Glutamatergic neuron (in vitro differentiated cells): ENCODE measurements at places on chromosomes 2 and 18. TPM values are rescaled to one million over a fixed set of nuclear protein-coding genes. Genes with fewer than 3 reads are reported as not detected.

DNA sequence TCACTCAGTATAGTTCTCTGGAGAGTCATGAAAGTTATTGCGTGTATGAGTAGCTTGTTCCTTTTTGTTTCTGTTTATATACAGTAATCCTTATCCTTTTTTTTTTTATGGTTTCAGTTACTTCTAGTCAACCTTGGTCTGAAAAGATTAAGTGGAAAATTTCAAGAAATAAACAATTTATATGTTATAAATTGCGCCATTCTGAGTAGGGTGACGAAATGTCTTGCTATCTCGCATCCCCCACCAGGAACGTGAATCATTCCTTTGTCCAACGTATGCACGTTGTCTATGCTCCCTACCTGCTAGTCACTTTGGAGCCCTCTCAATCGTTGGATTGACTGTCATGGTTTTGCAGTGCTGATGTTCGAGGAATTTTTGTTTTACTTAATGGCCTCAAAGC lies 60.4 kb downstream of the FAM117B start:
- no peak for DNase-seq

DNA sequence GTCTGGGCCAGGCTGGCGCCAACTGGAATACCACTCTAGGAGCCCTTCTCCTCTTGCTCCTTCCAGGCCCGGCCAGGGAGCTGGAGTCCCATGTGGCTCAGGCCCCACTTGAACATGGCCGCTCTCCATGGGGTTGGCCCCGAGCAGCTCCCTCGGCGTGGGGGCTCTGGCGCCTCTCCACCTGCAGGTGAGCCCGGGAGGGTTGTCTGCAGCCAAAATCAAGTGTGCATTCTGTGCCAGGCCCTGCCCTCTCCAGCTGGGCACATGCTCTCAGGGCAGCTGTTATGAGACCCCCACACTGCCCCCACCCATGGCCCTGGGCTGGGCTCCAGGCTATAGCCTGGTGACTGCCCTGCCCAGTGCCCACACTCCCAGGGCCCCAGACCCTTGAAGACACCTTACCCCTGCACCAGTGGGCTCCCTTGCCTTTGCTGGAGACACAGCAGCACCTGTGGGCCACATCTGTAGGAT lies 45.8 kb upstream of the HS6ST1 start:
- no peak for DNase-seq

GRCh38 chr2:71043531-71044407 lies 24.7 kb upstream of the NAGK start:
- DNase-seq = no peak

- no peak for DNase-seq
These were observed 98.6 kb downstream of the CALCRL start for GRCh38 chr2:187349326-187349944.

DNA sequence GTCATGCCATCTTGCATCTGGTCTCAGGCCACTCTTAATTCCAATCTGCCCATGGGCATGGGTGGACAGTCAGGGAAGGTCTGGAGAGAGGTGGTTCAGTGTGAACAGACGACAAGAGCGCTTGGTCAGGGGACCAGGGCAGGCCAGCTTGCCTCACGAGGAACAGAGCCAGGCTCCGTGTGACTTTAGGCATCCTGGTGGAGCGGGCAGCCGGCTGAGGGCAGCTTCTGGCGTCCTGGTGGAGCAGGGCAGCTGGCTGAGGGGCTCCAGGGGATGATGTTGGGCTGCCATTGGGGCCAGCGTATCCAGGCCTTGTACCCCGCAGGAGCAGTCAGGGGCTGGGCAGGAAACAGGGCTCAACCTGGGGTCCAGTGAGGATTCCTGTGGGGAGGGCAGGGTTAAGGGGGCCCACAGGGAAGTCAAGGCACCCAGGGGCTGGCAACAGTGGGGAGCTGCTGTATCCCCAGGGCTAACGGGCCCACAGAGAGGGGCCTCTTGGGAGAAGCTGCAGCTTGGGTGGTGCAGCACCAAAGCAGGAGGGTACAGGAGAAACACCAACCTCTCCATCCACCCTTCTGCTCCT lies 197.9 kb upstream of the TWIST2 start:
- no peak for DNase-seq

DNA sequence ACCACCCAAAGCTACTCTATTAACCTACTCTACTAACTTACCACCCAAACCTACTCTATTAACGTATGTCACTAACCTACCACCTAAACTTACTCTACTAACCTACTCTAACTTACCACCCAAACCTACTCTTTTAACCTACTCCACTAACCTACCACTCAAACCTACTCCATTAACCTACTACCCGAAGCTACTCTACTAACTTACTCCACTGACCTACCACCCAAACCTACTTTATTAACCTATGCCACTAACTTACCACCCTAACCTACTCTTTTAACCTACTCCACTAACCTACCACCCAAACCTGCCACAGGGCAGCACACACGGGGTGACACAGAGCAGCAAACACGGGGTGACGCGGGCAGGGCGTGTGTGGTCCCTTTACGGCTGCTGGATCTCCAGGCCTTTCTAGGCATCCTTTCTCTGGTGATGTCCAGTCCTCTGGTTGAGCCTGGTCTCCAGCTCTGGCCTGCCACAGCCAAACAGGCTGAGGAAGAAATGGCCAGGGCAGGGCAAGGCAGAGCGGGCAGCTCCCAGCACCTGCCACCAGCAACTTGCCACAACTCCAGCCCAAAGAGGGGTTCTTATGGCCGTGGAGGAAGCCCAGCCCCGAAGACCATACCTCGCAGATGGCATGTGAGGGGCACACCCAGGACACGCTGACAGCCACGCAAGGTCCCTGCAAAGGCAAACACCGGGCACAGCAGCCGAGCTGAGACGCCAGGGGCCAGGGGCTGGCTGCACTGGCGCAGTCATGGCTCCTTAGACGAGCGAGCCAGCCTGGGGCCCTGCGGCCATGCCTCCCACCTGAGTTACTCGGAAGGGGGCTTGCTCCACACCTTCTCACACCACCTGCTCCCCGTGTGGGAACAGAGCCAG lies 25.7 kb downstream of the PXDN start:
- no peak for DNase-seq

GRCh38 chr18:70279470-70279869 lies 9.4 kb upstream of the SOCS6 start:
- DNase-seq = no peak

GRCh38 chr2:149330127-149331022 lies at the start of gene LYPD6:
Gene LYPD6 (plus strand): TSS chr2:149330587. CDS start chr2:149437709, 107,122 bp downstream.
- DNase-seq = peak; percentile 74

GRCh38 chr2:109531221-109531620 lies 82.5 kb downstream of the SEPTIN10 start:
- no peak for DNase-seq

DNA sequence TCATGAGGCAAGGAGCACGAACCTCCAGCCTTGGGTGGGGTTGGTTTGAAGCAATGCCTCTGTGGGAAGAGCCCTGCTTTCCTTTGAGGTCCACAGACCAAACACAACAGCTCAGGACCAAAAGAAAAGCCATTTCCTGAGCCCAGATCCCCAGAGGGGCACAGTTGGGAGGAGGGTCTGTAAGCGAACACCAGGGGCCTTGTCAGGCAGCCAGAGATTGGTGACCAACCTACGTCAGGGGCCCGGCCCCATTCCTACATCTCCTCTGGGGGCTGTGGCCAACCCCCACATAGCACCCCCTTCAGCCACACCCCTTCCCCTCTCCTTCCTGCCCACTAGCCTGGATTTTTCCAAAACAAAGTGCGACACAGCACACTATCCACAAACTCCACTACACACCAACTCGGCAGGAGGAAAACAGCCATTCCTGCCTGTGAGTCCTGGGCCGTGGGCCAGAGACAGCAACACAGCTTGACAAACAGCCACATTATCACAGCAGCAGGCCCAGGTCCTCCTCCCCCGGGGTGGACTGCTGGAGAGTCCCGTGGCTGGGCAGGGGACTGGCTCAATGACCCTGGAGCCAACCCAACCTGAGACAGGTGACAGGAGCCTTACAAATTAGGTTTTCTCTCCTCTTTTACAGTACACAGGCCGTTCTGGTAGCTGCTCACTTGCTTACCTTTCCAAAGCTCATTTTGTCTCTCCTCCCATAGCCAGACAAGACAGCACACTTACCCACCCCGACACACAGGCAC lies 98.8 kb downstream of the TNS1 start:
- no peak for DNase-seq

GRCh38 chr2:69815717-69816116 lies 13.7 kb upstream of the GMCL1 start:
- DNase-seq = no peak

GRCh38 chr2:37683921-37684780 lies 12.7 kb upstream of the CDC42EP3 start:
- no peak for DNase-seq

DNA sequence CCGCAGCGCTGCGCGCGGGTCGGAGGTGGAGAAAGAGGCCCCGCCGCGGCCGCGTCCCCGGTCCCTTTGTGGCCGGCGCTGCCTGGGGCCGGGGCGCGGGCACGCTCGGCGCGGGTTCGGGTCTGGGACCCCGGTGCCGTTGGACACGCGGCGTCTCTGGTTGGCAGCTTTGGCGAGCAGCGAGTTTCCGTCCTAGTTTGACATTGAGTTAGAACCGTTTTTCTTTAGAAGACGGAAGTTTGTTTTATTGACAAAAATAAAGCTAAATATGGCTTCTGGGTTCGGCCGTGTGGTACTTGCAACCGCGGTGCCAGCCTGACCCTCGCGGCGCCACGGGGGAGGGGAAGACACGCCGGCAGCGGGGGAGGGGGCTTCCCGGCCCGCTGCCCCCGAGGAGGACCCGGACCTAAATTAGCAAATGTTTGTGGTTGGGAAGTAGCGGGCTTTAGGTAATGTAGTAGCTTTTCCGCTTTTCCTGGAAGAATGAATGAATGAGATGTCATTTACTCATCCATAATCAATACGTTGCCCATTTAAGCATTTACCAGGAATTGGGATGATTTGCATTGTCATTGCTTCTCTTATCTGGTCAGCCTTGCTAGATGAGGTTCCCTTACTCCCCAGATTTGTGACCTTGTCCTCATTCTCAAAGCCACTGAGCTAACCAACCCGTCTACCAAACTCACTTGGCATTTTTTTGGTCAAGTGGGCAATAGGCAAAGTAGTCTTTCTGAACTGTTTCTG lies 530 bp downstream of the GALNT1 start:
- DNase-seq = peak; percentile 51

DNA sequence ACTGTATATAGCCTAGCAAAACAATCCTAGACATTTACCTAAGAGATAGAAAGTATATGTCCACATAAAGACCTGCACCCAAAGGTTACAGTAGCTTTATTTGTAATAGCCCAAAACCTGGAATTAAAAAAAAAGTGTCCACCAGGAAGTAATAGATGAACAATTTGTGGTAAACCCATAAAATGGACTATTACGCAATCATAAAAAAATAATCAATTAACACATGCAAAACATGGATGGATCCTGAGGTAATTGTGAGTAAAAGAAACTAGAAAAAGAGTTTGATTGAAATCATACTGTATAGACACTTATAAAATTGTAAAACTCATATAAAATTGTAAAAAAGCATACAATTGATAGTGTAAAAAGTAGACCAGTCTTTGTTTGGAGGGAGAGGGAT lies 673.0 kb upstream of the ZNF804A start:
- DNase-seq = no peak

GRCh38 chr2:55073000-55073983 lies 23.0 kb upstream of the RTN4 start:
- no peak for DNase-seq

DNA sequence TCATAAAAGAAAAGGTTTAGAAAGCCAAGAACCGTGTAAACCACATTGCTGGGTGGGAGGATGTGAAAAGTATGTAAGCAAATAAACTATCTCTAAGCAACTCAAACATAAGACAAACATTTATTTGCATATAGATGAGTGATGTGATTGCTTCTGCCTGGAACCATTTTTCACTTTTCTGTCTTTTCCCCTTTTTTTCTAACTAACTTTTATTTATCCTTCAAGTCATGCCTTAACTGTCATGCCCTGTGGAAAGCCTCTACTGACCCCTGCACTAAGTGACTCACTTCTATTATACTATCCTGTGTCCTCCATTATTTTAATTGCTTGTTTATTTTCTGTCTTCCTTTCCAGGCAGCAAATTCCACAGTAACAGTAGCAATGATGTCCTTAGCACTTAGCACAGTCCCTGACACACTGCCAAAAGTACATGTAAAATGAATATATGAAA lies 87.5 kb upstream of the CTAGE1 start:
- DNase-seq = no peak

DNA sequence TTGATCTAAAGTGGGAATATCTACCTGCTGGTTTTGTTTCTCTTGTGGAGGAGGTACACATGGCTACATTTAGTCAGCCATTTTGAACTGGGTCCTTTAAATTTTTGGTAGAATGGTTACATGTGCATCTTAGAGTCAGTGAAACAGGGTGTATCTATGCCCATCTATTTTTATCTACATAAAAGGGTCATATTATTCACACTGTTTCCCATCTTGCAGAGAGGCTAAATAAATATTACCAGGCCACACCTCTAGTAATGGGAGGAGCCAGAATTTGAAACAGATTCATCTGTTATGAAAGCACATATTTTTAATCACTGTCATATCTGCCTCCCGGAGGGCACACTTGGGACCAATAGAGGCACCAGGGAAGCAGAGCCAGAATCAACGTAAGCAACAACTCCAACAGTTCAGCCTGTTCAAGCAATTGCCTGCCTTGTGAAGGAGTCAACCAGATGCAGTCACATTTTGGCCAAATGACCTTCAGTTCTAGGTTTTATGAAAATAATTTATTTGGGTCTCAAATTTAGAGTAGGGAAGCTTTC lies 376.8 kb downstream of the TSN start:
- no peak for DNase-seq

GRCh38 chr2:113910967-113911678 lies 21.2 kb downstream of the ACTR3 start:
- DNase-seq = no peak

- DNase-seq = peak; percentile 3
These were observed 58.5 kb downstream of the HS1BP3 start for GRCh38 chr2:20592106-20593071.

DNA sequence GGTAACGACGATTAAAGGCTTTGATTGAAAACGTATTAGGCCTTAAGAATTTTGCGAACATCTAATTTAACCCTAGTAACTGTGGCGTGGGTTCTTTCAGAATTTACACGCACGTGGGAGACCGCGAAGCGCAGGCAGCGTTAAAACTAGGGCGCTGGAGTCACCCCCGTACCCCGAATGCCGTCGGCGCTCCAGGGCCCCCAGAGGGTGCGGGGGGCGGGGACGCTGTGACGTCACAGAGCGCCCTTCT lies 673 bp upstream of the SMCHD1 start:
- no peak for DNase-seq

CIB4 gene
- not detected for total RNA-seq

CENPO gene
- 26.5 TPM for total RNA-seq

HSPD1 gene
- total RNA-seq = 187 TPM

RSAD2 gene
- total RNA-seq = not detected

PID1 gene
- 5.3 TPM for total RNA-seq

CAPN14 gene
- total RNA-seq = 0.25 TPM

PMAIP1 gene
- 12.6 TPM for total RNA-seq

GTF3C2 gene
- 111 TPM for total RNA-seq
